Stimulated activated CD4-positive, alpha-beta T cell treated with anti-CD3 and anti-CD28 coated beads, TNF-alpha, amount 100 ng/mL, for 24 hours (primary cell): ENCODE measurements at places on chromosomes 5 and 9.

GRCh38 chr9:96449523-96449844 lies 485 bp upstream of the HABP4 start:
- no peak for DNase-seq

GRCh38 chr9:84323858-84324257 lies 16.7 kb downstream of the SLC28A3 start:
- no peak for DNase-seq

GRCh38 chr5:81922854-81923279 lies 49.0 kb upstream of the ATG10 start:
- DNase-seq, result no peak

DNA sequence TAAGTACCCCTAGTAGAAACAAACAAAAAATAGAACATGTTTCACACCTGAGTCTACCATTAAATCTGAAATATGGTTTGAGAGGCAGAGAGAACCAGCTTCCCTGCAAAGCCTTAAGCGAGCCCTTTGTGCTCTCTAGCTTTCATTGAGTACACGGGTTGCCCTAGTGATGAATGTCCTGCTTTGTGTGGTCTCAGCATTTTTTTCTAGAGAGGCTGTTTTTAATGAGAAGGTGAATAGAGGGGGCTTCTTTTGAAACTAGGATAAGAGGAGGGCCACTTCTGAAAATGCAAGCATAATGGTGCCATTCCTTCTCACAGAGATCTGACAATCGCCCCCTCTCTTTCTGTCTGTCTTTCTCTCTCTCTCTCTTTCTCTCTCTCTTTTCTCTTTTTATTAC lies 131.3 kb downstream of the MACIR start:
- DNase-seq, result no peak

DNA sequence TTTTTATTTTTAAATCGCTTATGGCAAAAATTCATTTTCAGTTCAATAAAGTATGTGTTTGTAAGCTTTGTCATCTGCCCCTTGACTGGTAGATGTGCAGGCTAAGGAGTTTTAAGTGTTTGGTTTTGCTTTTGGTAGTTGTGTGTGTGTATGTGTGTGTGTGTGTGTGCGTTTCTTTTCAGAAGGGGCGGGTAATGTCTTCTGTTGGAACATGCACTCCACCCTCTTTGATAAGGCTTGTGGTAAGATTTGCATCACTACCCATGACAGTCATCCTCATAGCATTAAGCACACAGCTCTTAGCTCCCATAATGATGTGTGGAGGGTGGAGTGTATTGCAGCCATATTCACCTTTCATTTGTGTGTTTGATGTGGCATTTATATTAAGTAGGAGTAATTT lies 92.1 kb upstream of the FSD1L start:
- no peak for DNase-seq

GRCh38 chr5:3854188-3854821 lies 258.7 kb downstream of the IRX1 start:
- no peak for DNase-seq

DNA sequence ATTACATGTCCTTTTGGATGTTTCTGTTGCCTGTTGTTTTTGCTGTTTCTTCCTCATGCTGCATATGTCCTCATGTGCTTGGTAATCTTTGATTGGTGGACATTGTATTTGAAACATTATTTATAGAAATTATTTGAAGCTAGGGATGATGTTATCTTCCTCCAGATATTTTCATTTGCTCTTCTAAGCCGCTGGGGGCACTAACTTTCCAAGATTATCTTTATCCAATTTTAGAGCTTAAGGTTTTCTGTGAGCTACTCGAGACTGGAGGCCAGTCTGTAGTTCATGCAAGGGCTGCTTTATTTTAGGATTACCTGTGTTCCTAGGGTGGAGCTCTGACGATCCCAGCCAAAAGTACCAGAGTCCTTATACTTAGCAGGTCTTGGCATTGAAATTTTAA lies 40.9 kb downstream of the STX17 start:
- DNase-seq, result no peak

- DNase-seq, result no peak
These were observed 308.4 kb downstream of the ISL1 start for GRCh38 chr5:51691538-51692079.

DNA sequence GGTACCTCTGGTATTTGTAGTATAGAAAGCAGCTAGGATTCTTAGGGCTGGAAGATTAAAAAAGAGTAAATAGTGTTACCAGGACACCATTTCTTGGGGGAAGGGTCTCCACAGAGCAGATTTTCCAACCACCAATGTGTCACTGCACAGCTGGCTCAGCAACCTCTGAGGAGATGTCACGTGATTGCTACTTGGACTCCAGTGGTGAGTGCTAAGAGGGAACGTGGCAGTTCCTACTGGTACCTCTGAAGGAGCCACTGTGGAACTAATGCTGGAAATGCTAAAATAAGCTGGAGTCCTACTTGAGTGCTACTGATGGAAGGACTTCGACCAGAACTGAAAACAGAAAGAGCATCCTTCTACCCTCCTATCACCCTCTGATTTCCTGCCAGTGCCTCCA lies 36.1 kb upstream of the SPDL1 start:
- no peak for DNase-seq

- DNase-seq, result no peak
These were observed 22.1 kb upstream of the ROR2 start for GRCh38 chr9:91972076-91972626.

DNA sequence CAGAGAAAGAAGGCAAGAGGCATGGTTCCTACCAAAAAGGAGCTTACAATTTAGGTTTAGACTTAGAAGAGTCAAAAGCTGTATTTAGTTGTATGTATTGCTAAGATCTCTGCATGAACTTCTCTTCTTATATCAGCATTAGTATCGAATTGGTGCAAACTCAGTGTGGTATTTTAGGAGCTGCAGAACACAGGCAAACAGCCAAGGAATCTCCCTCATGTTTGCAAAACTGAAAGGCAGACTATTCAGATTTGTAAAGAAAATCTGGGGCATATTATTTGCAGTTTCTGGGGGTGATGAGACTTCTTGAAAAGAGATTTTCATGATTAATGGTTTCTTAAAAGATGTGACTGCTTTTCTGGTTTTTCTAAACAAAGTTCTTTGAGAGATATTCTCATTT lies 252.7 kb downstream of the CEMIP2 start:
- DNase-seq, result no peak

DNA sequence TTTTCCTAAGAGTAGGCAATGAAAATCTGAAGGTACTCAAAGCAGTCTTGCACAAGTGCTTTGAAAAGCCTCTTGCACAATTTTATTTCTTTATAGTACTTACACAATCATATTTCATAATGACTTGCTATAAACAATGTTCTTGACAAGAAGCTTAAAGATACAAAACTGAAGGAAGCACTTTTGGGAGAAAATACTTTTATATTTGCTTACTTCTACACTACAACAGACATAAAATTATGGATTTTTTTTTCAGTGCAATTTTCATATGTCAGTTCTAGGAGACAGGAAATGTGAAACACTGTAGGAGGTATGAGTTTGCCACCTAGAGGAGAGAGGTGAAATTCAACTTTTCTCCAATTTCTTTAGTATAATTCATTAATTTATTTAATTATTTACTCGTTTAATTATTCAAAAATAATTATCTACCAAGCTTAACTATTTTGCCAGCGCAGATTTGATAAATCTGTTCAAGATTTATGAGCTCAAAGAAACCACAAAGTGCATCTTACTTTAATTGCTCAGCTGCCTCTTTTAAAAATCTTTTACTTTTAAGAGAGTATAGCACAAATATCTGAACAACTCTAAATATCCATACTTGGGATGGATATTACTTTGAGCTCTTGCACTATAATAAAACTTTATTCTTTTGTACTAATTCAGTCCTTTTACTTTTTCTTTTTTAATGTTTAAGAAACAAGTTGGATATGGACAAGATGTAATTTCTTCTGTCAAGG lies 29.0 kb upstream of the CDKN2B start:
- no peak for DNase-seq

GRCh38 chr5:85614489-85614888 lies 1003.3 kb upstream of the COX7C start:
- no peak for DNase-seq

DNA sequence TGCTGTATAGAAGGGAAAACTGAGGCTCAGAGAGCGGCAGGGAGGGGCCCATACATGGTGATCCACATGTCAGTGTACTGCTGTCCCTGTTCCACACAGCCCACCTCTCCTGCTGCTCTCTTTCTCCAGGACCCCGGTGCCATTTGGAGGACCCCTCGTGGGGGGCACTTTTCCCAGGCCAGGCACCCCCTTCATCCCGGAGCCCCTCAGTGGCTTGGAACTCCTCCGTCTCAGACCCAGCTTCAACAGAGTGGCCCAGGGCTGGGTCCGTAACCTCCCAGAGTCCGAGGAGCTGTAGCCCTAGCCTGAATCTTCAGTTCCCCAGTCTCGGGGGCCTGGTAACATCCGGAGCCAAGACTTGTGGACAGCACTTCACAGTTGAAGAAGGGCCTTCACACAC lies 15.5 kb downstream of the MYOZ3 start:
- no peak for DNase-seq

DNA sequence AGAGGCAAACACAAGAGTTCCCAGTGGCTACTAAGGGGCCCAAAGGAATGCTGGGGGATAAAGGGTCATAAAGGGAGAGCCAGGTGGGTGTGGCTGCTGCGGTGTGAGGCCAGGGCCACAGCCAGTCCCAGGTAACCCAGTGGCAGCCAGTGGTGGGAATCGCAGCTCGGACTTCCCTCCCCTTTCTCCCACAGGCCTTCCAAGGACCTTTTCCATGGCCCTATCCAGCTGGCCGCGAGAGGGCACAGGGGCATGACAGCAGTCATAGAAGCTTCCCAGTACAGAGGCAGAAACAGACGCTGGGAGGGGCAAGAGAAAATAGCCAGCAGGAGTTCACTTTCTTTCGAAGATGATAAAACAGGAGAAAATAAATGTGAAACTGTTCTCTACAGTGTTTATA lies 257.6 kb downstream of the SEMA5A start:
- DNase-seq, result no peak

- no peak for DNase-seq
These were observed 142.1 kb downstream of the XRCC4 start for GRCh38 chr5:83219495-83219894.

DNA sequence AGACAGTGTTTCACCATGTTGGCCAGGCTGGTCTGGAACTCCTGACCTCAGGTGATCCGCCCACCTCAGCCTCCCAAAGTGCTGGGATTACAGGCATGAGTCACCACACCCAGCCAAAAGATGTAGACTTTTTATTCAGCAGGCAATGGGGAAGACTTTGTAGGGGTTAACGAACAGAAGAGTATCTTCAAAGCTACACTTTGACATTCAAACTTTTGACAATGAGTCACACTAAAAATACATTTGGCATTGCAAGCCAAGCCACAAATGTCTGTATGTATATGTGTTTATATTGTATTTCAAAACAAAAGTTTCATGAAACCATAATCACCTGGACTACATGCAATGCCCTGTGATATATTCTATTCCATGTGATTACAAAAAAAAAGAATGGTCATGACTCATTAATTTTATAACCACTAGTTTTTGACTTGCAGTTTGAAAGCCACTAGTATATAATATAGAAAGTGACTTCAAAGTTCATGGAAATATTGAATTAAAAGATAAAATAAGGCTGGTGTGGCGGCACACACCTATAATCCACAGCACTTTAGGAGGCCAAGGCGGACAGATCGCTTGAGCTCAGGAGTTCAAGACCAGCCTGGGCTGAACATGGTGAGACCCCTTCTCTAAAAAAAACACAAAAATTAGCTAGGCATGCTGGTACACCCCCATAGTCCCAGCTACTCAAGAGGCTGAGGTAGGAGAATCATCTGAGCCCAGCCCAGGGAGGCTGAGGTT lies 8.3 kb downstream of the DIMT1 start:
- no peak for DNase-seq

DNA sequence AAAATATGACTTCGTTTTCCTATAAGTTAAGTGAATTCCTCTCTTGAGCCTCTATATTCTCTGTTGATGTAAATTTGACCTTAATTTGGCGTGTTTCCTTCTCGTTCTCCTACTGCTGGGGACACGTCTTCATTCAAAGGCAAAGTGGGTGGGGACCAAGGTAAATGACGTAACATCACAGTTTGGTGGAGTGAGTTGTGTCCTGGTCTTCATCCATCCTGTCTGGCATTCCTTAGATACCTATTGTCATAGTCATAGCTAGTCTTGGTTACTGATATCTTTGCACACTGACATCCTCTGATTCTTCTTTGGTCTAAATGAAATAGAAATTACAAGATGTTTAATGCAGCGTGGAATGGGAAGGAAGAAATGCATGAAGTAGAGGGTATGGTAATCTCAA lies 108.5 kb downstream of the NNT start:
- DNase-seq, result no peak

GRCh38 chr9:97527626-97528528 lies 26.4 kb downstream of the TMOD1 start:
- no peak for DNase-seq

DNA sequence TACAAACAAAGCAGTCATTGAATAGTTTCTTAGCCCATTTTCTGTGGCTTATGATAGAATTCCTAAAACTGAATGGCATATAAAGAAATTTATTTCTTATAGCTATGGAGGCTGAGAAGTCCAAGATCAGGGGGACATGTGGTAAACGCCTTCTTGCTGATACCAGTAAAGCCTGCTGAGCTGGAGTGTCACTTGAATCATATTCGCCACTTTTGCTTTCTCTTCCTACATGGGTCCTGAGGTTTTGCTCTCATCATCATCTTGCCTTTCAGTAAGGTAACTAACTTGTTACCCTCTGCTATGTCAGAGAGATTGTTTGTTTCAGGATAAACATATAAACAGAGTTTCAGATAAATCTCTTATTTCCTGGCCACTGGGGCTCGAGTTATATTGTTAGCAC lies 203.3 kb upstream of the DMRT1 start:
- DNase-seq, result no peak

DNA sequence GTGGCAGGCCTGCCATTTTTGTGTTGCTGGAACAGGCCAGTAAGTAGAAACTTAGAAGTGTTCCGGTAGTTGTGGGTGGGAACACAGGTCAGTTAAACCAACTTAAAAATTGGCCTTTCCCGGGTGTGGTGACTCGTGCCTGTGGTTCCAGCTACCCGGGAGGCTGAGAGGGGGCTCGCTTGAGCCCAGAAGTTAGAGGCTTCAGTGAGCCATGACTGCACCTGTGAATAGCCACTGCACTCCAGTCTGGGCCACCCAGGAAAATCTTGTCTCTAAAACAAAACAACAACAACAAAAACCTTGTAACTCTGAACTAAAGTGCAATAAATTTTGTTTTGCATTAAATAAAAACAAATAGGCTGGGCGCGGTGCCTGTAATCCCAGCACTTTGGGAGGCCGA lies 1.4 kb upstream of the NHP2 start:
- no peak for DNase-seq

DNA sequence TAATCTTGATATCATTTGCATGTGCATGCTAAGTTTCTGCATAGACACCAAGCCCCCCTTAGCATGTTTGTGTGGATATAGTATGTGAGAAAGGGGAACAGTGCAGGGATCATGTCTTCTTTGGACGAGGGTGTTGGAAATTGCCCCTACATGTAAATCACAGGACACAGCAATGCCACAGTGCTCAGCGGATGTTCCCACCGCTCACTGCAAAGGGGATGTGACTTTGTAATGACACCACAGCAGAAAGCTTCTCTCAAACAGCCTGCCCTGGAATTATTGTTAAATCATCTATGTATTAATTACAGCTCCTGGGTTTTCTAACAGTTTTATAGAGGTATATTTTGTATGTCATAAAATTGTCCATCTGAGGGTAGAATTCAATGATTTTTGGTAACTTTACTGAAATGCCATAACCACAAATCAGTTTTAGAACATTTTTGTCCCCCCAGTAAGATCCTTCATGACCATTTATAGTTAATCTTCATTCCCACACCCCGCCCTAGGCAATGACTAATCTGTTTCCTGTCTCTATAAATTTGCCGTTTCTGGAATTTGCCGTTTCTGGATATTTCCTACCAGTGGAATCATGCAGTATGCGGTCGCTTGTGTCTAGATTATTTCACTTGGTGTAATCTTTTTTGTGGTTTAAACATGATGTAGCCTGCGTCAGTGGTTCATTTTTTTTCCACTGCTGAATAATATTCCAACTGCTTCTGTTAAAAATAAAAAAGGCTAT lies 648.5 kb upstream of the WWC1 start:
- DNase-seq, result no peak
